T1000 (cell line): ENCODE measurements at places on chromosomes 2 and 18.

DNA sequence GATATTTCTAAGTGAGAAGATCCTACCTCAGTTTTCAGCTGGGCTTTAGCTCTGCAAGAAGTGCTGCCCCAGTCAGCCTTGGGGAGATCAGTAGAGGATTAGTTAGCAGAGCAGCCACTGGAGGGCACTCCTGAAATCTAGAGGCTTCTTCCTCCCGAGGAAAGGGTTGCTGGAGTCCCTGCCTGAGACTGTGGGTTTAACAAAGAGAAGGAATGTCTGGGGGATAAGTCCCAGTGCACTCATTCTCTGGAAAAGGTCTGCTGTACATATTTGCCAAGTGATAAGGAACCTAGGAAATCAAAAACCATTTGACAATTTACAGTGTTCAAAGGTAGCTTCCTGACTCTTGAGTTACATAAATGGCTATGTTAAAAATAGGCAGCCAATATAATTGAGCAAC is 207.2 kb downstream of the SLC8A1 start:
- no peak for DNase-seq

GRCh38 chr2:149418065-149418464 is 87.7 kb downstream of the LYPD6 start:
- DNase-seq = no peak

- no peak for DNase-seq
Observed at GRCh38 chr2:9652898-9653479, 22.2 kb upstream of the YWHAQ start.

DNA sequence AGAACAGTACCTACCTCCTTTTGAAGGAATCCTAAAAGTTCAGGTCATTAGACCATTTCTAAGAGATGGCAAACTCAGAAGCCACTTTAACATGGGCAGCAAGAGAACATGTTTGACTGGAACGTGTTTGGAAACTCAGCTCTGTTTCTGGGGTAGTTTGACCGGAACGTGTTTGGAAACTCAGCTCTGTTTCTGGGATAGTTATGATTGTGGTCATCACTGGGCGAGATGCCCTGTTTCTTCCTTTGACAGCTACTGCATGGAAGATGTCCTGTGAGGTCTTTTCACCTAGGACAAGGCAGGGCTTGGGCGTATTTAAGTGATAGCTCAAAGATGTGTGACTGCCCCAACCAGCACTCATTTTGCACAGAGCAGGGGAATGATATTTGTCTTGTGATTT is 19.9 kb upstream of the SERPINB13 start:
- no peak for DNase-seq

DNA sequence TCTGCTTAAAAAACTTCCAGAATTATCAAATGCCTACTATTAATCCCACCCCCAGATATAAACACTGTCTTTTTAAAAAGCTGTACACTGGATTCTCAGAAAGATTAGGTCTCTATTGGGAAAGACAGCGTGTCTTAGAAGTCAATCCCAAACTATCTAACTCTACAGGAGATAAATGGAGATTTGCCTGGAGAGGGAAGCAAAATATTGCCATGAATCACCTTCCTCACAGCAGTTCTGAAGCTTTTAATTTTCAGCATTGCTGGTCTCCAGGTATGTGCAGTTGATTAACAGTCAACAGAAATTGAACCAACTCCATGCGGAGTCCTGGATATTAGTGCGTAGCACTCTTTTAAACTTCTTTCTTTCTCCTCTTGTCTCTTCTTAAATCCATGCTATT is 122.2 kb downstream of the DSC3 start:
- DNase-seq = no peak

DNA sequence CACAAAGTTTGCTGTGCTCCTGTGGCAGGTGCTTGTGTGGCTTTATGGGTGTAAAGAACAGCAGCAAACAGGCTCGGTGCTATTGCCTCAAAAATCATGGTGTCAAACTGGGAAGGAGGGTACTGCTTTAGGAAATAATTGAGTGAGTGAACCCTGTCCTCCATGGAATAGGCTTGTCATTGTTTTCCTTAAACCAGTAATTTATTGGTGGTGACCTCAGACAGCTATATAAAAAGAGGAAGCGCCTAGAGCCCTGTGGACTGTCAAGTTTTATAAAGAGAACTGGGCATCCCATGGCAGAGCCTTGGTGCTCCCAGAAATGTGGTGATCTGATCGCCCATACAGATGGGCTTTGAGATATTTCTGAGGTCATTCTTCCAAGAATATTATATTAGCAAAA is 4.7 kb upstream of the CXCR4 start:
- DNase-seq = no peak

DNA sequence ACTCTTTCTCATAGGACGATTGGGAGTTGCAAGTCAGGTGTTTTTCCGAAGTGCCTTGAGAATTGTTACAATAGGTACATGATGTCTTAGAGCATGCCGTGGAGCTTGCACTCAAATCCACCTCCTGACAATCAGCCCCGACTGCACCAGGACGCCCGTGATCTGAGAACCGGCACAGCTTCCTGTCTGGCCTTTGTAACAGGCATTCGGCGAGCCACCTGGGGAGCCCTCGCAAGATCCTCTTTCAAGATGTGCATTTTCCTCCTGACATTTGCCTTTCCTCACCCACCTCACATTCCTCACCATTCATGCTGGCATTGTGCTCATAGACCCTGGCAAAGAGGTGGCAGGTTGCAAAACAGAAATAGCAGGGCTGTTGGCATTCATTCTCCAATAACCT is 427.3 kb downstream of the GALR1 start:
- no peak for DNase-seq

- no peak for DNase-seq
Observed at GRCh38 chr2:178523596-178524134, 43.4 kb downstream of the PLEKHA3 start.

- no peak for DNase-seq
Observed at GRCh38 chr2:74873678-74874640, 40.0 kb downstream of the HK2 start.

DNA sequence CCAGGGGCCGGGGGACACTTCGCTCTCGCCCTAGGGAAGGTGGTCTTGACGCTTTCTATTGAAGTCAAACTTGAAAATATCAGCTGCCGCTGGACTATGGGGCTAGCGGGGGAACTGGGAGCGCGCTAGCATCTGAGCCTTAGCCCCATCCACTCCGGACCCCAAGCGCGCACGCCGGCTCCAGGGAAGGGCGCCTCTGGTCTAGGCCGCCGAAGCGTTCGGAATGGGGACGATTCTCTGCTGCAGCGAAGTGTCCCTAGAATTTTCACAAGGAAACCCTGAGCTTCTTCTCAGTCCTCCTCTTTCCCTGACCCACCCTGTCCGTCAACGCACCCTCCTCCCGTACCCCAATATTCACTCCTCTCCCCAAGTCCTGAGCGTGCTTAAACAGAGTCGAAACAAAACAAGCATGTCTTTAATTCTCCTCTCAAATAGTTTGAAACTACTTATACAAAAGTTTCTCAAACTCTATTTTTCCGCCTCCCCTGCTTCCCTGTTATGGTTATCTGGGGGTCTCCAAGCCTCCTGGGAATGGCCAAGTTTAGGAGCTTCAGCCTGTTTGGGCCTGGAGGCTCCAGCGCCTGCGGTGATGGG is 5.0 kb downstream of the RAX start:
- DNase-seq = no peak

GRCh38 chr2:110101280-110101844 is 14.3 kb downstream of the MALL start:
- DNase-seq = peak; percentile 97

GRCh38 chr2:16639431-16639830 is 26.2 kb downstream of the CYRIA start:
- no peak for DNase-seq

DNA sequence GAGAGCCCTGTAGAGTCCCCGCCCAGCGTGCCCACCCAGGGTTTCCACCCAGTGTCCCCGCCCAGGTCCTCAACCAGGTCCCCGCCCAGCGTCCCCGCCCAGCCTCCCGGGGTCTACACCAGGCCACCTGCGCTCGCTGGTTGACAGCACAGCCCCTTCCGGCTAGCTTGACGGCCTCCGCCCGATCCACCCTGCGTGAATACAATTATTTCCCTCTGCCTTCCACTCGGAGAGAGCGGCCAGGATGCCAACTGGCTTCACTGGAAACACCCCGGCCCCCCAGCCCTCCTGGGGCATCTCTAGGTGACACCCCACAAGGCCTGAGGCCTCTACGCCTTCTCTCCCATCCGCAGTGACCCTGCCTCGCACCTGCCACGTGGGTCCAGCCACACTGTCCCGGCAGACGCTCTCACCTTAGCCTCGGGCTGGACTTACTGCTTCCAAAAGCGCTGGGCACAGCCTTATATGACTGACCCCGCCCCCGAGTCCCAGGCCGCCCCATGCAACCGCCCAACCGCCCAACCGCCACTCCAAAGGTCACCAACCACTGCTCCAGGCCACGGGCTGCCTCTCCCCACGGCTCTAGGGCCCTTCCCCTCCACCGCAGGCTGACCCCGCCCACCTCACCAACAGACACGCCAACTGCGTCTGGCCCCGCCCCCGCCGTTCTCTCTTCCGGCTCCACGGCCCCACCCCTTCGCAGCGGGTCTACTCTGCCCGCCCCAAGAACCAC is 188.1 kb downstream of the LAMA1 start:
- DNase-seq = no peak

- no peak for DNase-seq
Observed at GRCh38 chr2:37394263-37394662, 49.8 kb downstream of the QPCT start.

- no peak for DNase-seq
Observed at GRCh38 chr2:104888489-104889258, 34.8 kb downstream of the POU3F3 start.

GRCh38 chr2:241817126-241817820 is 8.3 kb downstream of the NEU4 start:
- no peak for DNase-seq

DNA sequence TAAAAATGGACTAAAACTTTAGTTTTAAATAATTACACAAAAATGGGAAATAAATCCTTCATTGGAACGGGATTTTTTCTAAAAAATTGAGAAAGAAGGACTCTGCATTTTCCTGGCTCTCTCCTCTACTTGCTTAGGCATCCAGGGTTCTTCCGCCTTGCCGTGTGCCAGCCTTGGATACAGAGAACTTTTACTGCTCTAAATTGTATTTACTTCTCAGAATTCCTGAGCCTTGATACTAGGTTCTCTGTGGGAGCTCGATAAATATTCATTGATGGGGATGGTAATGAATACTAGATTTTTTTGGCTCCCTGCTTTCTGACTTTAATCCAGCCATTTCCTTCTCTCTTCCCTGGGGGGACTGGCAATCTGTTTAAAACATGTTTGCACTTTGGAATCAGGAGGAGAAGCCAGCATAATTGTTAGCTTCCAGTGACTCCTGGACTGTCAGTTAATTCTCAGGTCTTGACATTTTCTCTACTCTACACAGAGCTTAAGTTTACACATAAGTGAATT is 746.1 kb upstream of the LRRTM1 start:
- DNase-seq = no peak

DNA sequence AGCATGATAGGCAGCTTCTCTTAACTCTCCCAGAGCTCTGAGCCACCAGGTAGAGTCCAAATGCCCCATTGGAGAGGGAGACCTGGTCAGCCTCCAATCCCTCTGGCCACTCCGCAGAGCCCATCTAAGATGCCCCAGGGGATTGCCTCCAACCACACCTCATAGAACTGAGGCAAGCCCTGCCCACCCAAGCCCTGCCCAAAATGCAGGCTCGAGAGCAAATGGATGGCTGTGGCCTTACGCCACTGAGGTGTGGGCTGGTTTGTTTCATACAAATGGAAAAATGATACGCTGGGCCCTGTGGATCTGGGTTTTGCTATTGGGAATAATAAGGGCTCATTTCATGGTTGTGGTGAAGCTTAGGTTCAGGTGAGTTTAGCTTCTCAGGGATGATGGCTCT is 3.0 kb upstream of the TFCP2L1 start:
- no peak for DNase-seq

- DNase-seq = no peak
Observed at GRCh38 chr2:71801556-71801955, 346.1 kb downstream of the CYP26B1 start.

DNA sequence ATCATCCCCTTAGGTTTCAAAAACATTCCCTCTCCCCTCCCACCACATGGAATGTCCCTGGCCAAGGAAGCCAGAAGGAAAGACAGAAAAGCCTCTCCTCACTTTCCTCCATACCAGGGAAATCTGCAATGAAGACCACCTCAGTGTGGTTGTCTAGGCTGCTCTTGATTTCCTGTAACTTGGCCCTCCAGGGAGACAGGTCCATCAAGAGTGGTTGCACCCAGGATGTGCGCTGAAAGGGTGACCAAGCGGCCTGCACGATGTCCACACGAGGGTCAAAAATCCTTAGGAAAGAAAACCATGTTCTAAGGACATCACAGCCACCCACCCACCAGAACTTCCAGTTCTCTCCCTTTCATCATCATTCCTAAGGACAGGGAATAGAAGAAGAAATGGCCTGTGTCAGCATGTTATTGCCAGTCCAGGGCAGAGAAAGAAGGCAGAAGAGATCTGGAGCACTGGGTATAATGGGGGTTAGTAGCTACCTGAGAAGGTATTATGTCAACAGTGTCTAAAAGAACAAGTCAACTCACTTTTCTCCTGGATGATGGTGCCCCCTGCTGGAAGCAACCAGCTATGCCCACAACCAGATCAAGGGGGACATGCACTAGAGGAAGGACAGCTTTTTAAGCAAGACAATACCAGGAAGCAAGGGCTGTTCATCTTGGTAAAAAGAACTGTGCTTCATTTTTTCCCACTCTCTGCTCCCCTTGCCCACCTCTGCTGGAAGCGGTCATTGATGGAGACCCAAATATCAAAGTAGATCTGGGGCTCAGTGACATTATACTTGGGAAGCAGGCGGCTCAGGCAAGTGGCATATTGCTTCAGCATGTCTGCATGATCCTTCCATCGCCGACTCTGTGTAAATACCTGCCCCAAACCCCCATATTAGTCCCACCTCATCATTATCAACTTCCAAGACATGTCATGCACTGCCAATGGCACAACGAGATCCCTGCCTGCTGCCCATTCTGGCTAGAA is 9.3 kb downstream of the GGCX start:
- peak; percentile 50 for DNase-seq

- DNase-seq = no peak
Observed at GRCh38 chr2:205741256-205741978, 59.1 kb downstream of the NRP2 start.

GRCh38 chr18:9057646-9058045 is 44.9 kb upstream of the NDUFV2 start:
- no peak for DNase-seq

GRCh38 chr2:7241041-7241745 is 324.0 kb downstream of the RNF144A start:
- no peak for DNase-seq

GRCh38 chr18:68662754-68663153 is 52.2 kb downstream of the TMX3 start:
- no peak for DNase-seq
